Stimulated activated CD4-positive, alpha-beta T cell treated with anti-CD3 and anti-CD28 coated beads, TNF-alpha, amount 100 ng/mL, for 24 hours (primary cell): ENCODE measurements at places on chromosomes 7 and 10.
A peak's percentile ranks its signal among the peaks of the same experiment; 100 is the strongest.

DNA sequence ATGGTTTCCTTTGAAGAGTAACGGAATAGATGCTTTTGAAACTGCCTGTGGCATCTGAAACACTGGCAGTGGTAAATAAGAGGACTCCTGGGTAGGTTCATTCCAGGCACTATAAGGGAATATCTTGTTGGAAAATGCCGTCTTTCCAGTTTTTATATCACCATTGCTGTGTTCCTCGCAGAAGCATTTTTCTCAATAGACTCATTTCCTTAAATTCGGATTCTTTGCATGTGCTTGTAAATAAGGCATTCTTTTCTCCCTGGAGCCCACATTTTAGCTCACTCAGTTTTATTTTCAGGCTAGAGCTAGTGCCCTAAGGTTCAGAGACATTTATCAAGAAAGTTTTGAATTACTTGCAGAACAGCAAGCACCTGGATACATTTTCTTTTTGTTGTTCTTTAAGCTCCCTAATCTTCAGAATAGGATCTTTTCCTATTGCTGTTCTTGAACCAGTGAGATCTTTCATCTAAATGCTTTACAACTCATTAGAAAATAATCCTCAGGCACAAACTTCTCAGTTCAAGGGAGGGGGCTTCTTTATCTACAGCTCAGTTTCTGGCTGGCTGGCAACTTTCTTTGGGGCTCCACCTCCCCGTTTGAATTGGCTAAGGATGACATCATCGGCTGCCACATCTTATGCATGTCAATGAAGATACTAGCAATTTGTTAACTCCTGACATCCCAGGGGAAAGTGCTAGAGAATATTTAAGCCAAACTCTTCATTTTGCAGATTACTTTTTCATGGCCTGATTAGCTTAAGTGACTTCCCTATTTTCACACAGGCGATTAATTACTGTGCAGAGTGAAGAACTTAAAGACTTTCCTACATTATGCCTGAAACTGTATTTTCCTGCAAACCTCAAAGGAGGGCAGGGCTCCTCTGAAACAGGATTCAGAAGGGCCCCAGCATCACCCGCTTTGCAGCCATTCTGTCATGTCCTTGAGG, 133.7 kb upstream of the RSU1 start:
- no peak for DNase-seq

- no peak for DNase-seq
Measured at GRCh38 chr7:87874066-87874465, 2.1 kb downstream of the SLC25A40 start.

DNA sequence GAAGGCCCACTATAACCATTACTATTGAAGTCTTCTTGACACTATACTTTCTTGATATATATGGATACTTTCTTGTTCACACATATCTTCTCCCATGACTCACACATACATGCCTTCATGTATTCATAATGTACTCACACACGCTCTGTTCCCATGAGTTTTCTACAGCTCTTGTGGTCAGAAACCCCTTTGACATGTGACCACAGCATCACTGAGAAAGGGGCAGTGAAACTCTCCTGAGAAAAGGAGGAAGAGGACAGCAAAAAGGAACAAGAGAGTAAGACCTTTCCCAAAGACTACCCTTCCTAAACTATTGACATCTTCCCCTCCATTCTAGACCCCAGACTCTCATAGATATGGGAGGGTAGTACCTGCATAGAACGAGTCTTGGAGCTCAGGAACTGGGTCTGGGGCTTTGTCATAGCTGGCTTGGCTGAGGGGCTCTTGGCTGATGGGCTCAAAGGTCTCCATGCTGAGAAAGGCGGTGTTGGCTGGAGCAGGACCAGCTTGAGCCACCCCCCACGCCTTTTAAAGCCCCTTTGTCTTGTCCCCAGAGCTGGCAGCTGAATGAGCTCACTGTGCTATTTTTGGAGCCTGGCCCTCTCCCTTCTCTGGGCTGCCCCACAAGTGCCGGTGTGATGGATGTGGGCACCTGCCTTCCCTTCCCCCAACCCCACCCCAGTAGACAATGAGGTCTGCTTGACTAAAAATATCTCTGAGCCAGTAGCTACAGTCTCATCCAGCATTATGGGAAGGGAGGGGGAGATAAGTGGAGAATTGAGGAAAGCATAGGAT, 5.1 kb downstream of the SYNPO2L start:
- DNase-seq: no peak

DNA sequence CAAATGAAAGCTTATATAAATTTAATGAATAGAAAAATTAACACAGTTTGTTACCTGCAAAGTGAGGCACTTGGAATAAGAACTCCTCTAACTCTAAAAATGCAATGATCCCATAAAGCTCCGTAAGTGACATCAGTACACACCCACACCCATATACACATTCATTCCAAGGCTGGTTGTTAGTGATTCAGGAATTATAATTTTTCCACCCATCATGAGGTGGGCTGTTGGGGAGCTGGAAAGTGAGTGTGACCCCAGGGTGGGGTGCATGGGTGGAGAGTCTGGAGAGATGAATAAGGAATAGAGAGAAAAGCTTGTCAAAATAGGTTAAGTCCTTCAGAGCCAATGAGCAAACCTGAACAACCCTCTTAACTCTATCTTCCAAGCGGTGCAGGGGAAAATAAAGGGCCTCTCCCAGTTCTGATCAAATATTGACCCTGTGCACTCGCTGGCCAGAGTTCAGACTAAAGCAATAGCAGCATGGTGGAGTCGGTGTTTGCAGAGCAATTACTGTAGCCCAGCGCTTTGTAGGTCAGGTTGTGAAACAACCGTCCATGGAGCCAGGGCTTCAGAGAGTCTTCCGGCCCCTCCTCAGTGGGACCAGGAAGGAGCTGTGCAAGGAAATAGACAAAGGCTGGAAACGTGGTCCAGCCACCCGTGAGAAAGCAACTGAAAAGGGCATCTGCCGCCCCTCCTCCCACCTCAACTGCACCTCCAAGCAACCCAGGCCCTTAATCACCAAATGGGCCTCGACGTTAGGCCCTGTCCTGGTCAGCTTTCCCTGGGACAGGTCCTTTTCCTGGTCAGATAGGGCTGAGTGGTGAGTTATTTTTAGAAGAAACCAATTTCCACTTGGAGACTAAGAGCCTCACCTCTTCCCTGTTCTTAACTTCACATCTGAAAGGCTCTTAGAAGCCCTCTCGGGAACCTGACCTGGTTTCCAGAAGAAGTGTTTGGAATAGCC, 61.2 kb downstream of the SH3PXD2A start:
- DNase-seq: no peak

GRCh38 chr7:5636446-5636835, 145.0 kb downstream of the RNF216 start:
- no peak for DNase-seq

DNA sequence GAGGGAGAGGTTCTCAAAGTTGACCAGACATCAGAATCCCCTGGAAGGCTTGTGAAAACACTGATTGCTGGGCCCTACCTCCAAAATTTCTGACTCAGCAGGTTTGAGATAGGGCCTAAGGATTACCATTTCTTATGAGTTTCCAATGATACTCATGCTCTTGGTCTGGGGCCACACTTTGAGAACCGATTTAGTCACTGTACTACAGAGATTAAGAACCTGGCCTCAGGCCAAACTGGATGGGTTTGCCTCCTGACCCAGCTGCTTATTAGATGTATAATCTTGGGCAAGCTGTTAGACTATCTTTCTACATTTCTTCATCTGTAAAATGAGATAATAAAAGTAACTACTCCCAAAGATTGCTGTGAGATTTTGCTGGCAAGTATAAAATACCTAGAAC, 77.1 kb upstream of the SCIN start:
- DNase-seq: no peak

DNA sequence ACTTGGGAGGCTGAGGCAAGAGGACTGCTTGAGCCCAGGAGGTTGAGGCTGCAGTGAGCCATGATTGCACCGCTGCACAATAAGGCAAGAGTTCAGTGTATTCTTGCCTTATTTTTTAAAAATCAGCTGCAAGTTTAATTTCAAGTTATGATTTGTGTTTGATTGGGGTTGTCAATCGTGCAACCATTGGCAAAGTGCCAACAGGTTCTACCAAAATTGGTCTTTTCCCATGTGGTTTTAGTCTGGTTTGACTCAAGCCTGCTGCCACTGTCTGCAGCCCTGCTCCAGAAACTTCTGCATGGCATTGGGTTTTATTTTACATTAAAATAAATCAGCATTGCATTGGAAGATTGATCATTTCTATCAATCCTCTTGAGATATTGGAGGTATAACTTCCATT, 72.7 kb downstream of the PTPRE start:
- DNase-seq: no peak

- no peak for DNase-seq
Measured at GRCh38 chr7:155166108-155166507, 96.0 kb downstream of the HTR5A start.

DNA sequence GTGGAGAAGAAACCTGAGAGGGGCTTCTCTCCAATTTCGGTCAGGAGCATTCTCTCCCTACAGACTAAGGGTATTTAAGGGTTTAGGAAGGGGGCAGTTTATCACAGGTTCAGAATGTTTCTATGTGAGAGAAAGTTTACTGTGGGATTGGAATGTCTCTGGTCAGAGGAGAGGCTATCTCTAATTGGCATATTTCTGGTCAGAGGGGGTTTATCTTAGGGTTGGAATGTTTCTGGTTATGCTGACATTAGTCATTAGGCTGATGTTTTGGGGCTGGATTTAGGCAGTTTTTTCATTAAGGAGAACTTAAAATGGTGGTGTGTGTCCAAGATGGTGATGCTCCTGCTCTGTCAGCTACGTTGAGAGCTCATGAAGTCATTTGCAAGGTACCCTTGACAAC, 758.0 kb downstream of the TYW1 start:
- no peak for DNase-seq

GRCh38 chr7:33771422-33771821, 133.9 kb upstream of the BMPER start:
- DNase-seq: no peak

GRCh38 chr10:77699080-77699645, 61.6 kb upstream of the KCNMA1 start:
- no peak for DNase-seq

DNA sequence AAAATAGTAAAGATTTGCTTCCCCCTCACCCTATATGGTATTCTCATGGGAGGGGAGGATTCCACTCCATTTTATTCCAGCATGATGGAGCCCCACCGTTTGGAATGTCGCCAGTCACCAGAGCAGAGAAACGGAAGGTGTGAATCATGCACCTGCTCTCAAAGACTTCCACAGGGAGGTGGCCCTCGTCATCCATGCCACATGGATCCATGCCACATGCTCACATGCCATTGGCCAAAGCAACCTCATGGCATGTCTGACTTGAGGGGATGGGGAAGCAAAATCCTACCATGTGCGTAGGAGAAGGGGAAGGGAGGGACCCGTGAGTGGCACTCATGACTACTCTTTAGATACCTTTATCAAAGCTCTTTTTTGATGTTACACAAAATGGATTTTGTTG, 256.0 kb downstream of the SKAP2 start:
- DNase-seq: no peak

DNA sequence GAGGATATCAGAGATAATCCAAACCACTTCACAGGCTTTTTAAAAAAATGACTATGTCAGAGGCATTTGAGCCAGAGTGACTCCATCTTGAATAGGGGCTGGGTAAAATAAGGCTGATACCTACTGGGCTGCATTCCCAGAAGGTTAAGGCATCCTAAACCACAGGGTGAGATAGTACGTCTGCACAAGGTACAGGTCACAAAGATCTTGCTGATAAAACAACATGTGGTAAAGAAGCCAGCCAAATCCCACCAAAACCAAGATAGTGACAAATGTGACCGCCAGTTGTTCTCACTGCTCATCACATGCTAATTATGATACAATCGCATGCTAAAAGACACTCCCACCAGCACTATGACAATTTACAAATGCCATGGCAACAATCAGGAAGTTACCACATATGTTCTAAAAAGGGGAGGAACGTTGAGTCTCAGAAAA, 177.5 kb downstream of the RAPGEF5 start:
- no peak for DNase-seq

DNA sequence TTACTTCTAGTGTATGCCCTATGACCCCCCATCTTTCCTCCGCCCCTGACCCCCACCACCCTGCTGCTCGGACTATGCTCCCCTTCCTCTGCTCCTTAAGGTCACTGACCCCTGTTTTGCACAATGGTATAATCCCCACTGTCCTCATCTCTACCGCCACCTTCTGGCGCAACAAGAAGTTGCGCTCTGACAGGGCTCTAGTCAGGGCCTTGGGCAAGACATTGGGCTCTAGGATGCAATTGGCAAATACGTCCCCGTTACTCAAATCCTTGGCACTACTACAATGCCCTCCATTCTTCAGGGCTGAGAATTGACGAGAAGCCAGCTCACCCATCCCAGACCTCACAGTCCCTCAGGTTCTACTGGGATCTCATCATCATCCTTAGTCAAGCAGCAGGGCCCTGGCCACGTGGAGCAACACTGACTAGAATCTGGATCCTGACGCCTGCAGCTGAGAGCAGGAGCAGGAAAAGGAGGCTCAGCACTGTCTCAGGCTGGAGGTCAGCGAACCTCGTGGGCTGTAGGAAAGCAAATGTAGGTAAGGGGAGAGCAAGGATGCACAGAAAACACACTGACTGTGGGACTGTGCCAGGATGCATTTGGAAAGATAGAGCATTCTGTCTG, 10.6 kb downstream of the LRIT2 start:
- peak; percentile 21 for DNase-seq

DNA sequence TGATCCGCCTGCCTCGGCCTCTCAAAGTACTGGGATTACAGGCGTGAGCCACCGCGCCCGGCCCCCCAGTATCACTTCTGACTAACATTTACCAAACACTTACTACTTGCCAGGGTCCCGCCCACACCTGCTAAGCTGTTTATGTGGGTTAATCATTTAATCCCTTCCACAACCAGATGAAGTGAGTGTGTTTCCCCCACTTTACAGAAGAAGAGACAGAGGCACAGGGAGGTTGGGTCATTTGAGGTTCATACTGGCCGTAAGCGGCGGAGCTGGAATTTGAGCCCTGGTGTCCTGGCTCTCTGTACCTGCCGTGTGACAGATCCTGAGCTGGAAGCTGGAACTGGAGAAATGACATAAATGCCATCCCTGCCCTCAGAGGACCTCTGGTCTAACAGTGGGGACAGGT, 15.1 kb upstream of the VPS37D start:
- no peak for DNase-seq

DNA sequence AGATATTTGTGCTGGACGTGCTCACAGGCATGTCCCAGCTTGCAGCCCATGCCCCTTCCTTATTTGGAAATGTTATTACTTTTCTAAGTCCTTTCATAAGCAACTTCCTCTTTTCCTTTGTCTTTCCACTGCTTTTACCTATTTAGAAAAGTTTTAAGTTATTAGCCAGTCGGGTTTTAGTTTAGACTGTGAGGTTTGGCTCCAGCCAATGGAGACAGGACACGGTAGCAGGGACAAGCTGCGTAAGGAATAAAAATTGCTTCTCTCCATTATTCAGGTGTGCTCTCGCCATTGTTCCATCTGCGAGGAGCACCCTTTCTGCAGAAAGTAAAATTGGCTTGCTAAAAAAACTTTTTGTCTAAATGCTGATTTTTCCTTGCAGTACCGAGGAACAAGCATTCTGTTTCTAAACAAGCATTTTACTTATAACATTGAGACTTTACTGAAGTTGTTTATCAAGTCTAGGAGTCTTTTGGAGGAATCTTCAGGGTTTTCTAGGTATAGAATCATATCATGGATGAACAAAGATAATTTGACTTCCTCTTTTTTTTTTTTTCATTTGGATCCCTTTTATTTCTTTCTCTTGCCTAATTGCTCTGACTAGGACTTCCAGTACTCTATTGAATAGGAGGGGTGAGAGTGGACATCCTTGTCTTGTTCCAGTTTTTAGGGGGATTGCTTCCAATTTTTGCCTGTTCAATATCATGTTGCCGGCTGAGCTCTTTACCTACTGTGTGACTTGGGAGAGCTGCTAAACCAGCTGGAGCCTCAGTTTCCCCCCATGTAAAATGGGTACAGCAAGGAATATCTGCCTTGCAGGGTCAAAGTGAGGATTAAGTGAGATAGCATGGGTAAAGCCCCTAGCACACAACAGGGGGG, 63.8 kb downstream of the ALOX5 start:
- no peak for DNase-seq

- DNase-seq: no peak
Measured at GRCh38 chr7:128880791-128881457, 18.3 kb downstream of the ATP6V1F start.
